ENCODE measurements at places on chromosomes 4 and X.

DNA sequence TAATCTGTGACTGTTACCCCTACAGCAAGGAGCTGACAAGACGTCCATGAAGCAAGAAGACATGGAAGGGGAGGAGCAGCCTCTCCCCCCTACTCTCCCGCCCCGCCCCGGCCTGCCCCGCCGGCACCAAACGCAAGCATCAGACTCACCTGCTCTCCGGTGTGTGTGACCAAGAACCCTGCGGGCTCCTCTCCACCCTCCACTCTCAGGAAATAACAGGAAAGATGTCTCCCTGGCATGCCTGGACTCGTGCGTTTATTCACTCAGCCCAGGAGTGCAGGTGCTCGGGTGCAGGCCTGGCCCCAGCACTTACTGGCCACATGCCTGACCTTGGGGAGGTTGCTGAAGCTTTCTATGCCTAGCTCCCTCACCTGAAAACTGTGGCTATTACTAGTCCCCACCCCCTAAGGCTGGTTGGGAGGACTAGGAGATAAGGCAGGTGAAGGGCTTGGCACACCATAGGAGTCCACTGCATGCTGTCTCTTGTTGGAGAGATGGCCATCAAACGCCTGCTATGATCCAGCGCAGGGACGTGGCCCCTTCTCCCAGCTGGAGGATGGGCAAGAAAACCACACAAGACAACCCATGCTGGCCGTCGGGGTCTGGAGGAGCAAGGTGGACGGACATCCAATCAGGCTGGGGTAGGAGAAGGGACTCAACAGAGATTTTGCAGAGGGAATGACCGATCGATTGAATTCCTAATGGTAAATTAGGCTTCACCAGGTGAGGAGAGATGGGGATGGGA is 34.9 kb upstream of the CLDN24 start:
- DNase-seq = no peak

DNA sequence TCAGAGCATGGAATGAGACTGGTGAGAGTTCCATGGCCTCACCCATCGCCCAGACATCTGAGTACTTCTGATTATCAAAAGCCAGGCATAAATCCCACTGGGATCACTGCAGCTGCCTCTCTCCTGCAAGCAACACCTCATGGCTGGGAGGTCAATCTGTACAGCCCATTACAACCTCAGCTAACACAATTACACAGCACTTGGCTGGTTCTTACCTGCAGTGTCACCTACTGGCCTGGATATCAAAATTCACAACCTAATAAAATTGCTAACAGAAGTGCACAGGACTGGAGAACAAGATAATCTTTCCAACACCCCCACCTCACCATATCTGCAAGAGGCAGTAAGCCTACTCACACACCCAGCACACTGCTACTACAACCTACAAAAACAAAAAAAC is 341.7 kb upstream of the NDST3 start:
- no peak for DNase-seq

GRCh38 chr4:152467101-152467500 is 68.8 kb downstream of the FBXW7 start:
- peak; percentile 55 for DNase-seq

DNA sequence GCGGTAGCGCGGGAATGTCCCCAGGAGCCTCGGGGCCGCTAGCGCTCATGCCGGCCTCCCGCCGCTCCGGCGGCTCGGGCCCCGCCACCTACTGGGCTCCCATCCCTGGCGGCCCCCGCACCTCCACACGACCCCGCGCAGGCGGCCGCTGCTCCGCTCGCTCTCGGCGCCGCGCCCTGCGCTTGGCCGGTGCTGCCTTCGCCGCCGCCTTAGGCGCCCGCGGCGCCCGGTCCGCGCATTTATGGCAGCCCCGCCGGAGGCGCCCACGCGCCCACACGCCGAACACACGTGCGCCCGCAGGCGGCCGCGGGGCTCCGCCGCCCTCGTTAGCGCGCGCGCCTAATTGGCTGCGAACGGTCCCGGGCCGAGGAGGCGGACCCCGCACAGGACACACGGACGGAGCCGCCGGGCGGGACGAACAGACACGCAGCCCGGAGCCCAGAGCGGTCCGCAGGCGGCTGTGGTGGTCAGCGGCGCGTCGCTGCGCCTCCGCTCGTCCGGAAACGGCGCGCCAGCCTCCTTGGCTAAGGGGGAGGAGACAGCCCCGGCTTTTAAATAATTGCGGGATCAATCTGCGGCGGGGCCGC is at the start of gene NKX1-1:
Gene NKX1-1 (minus strand): TSS at position 49 of the 587 bp plus-strand sequence. CDS start 0 bp downstream, at position 49.
- no peak for DNase-seq

DNA sequence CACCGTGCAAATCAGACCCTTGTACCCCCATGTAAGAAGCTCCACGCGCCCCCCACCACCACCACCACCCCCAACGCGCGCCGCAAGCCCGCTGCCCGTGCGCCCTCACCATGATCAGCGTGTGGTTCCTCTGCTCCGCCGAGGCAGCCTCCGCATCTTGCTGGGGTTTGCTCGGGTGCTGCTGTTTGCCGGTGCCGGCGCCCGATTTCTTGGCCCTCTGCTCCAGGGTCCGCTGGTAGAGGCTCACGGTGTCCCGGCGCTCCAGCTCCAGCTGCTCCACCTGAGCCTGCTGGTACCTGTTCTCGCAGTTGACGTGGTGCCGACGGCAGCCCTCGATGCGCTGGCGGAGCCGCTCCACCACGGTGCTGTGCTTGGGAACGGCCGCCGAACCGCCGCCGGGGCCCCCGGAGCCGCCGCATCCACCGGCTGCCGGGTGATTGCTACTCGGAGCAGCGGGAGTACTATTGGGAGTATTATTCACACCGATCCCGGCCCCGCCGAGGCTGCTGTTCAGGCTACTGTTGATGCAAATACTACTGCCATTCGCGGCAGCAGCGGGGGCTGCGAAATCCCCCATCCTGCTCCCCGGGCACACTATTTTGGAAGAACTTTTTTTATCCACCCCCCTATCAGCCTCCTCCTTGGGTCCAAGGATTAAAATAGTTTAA is 1.1 kb downstream of the MAML3 start:
- no peak for DNase-seq

GRCh38 chr4:42702895-42703294 is 46.0 kb upstream of the ATP8A1 start:
- no peak for DNase-seq

DNA sequence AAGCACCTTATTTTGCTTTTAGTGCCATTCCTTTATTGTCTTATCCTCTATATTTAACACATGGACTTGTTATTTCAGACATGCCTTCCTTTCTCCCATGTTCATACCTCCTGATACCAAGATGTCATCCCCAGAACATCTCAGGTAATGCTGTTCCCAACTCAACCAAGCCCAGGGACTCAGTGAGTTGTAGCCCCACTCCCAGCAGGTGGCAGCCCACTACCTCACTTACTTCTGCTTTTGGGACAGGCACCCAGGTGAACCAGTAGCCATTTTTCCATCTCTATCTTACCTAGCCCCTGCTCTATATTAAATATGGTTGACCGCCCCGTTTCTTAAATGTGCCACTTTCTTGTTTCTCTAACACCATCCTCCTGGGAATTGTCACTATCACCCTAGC is 199.0 kb downstream of the DCHS2 start:
- DNase-seq = no peak

- DNase-seq = peak; percentile 24
Measured at GRCh38 chrX:153801669-153802068, 7.2 kb downstream of the SSR4 start.

DNA sequence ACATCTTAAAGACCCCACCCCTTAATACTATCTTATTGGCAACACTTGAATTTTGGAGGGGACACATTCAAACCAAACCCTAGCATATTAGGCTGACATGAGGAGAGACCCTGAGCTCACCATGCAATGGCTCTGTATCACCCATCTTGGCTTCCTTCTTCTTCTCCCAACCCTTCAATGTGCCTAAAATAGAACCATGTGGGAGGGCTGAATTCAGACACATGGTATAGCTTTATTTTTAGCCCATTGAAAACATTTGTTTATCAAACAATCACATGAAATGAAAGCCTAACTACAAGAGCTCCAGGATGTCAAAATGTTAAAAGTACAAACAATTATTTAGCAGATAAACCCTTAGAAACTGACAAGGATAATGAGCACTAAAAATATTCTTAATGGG is 81.6 kb downstream of the RASL11B start:
- DNase-seq = peak; percentile 5

- DNase-seq = no peak
Measured at GRCh38 chr4:84916227-84916626, 50.3 kb downstream of the WDFY3 start.

GRCh38 chrX:124592744-124593143 is 246.4 kb downstream of the SH2D1A start:
- DNase-seq = no peak

GRCh38 chrX:54029529-54030143 is 14.6 kb downstream of the PHF8 start:
- no peak for DNase-seq

GRCh38 chr4:185920171-185920570 is 108.2 kb upstream of the SORBS2 start:
- no peak for DNase-seq

DNA sequence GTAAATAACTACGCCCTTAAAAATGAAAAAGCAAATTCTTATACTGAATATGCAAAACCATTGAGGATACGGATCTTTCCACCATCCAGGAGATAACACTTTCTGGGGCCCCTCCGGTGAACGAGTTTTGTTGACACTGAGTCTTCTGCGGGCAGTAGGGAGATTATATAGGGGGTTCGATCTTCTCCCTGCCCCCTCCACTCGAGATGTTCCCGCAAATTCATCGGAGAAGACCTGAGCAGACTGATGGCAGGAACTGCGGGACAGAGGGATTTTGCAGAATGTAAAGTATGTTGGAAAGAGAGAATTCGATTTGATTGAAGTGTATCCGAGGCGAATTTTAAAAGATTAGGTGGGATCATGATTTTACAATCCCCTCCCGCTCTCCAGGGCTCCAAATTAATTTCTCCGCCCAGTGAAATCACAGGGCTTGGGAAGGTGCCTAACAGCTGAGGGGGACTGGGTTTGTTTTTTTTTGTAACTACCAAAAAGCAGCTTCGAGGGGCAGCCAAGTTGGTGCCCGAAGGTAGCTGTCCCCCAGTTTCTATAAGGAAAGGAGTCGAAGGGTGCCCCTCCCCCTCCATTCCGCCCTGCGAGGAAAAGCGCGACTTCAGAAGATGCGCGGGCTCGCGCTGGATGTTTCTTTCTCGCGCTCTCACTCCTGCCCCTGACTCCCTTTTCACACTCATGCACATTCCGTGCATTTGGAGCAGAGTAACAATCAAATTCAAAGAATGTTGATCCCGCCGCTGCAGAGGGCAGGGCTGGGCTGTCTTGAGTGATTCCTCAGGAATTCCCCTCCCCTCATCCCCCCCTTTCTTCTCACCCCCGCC is 1.2 kb downstream of the TMEM255A start:
- no peak for DNase-seq

- DNase-seq = no peak
Measured at GRCh38 chr4:53055716-53056403, 193.7 kb downstream of the RASL11B start.

DNA sequence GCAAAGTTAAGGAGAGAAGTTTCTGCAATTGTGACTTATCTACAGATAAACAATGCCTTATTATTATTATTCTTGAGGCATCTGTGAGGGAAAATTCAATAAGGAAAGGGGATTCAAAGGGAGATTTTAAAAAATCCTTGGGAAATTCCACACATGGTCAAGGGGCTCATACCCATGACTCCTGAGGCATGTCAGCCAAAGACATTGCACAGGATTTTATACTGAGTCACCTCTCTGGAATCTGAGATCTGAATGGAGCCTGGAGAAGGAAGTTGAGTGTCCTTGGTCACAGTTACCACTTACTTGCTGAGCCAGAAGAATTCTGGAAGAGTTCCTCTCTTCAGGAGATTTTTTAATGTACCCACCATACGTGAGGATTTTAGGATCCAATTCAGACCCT is 14.4 kb upstream of the CXCL8 start:
- DNase-seq = peak; percentile 91

DNA sequence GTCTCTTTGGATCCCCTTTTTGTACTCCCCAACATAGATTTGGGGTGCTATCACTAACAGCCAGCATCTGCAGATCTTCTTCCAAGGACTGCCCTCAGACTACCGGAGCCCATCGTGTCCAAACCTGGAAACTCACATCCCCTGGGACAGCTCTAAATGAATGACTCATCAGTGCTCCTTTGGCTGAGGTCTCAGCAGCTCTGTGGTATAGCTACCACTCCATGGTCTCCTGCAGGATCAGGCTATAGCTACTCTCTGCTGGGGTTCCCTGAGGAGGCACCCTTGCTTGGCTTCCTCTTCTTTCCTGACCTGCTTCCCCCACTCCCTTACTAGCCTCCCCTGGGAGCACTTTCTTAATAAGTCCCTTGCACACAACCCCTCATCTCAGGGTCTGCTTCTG is 97.5 kb upstream of the PRPS2 start:
- no peak for DNase-seq

- DNase-seq = no peak
Measured at GRCh38 chr4:82706349-82707000, 92.1 kb downstream of the SCD5 start.

GRCh38 chrX:53599781-53600396 is 86.6 kb downstream of the HUWE1 start:
- DNase-seq = no peak

- DNase-seq = no peak
Measured at GRCh38 chrX:397575-397974, 10.9 kb upstream of the PPP2R3B start.

DNA sequence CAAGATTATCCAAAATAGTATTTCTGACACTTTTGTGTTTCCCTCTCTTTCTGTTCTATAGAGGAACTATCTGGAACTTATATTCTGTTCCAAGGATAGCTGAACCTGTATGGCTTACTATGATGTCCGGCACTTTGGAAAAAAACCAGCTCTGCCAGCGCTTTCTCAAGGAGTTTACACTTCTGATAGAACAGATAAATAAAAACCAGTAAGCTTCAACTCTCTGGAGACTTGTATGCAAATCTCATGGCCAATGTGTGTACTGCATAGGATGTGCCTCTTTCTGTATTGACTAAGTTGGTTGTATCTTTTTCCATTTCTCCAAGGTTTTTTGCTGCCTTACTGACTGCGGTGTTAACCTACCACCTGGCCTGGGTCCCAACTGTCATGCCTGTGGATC is 92.5 kb downstream of the FNIP2 start:
- no peak for DNase-seq

GRCh38 chr4:82282875-82283274 is 90.9 kb downstream of the HNRNPD start:
- no peak for DNase-seq

DNA sequence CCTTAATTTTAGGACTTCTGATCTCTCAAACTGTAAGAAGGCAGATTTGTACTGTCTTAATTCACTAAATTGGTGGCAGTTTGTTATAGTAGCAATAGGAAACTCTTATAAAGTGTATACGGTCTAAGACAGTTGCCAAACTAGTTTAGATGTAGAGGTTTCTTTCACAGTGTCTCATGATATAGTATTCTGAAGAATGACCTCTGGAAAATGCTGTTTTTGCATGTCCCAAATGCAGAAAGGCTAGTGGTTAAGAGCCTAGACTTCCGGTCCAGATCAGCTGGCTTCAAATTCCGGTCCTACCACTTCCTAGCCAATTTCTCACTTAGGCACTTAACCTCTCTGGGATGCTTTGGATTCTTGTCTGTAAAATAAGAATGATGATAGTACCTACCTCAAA is 538.5 kb downstream of the CENPC start:
- DNase-seq = no peak

DNA sequence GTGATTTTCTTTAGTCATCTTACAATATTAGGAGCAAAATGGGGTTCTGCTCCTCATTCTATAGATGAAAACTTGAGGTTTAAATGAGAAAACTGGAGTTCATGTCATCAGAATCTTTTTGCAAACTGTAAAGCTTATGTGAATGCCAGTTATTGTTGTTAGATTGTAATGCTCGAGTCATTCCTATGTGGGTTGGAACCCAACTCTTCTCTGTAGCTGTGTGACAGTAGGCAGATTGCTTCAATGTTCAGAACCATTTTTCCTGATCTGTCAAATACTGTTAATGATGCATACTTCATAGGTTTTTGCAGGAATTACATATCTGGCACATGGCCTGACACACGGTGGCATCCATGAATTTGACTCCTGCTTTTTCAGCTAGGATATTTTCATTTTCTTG is 178.9 kb downstream of the RAPGEF2 start:
- no peak for DNase-seq
